Epithelial cell of alveolus of lung (primary cell): ENCODE measurements at places on chromosomes 2 and 18. TPM values are rescaled to one million over a fixed set of nuclear protein-coding genes. Genes with fewer than 3 reads are reported as not detected.

The SRBD1 gene
- 9.1 and 15.4 TPM in 2 replicates for total RNA-seq

The RNU2-63P gene
- total RNA-seq: not detected in 2 replicates

The WNT6 gene
- not detected in 2 replicates for total RNA-seq

The PSMD14 gene
- 40.3 and 99.2 TPM in 2 replicates for total RNA-seq

The INPP5D gene
- total RNA-seq: 0.65 and 1.0 TPM in 2 replicates

The ACMSD gene
- total RNA-seq: not detected in 2 replicates

The SPATA3 gene
- total RNA-seq: not detected in 2 replicates

The OSBPL6 gene
- total RNA-seq: 2.9 and 11.2 TPM in 2 replicates

The M1AP gene
- total RNA-seq: not detected in 2 replicates

The DSG4 gene
- total RNA-seq: not detected in 2 replicates

The MALL gene
- total RNA-seq: 1.6 and 6.2 TPM in 2 replicates

The DPP10 gene
- 2.6 TPM in 1 of 2 replicates, not detected in the other for total RNA-seq

The MLPH gene
- total RNA-seq: 9.6 and 47.4 TPM in 2 replicates

The RGPD3 gene
- total RNA-seq: under 0.01 and 0.13 TPM in 2 replicates

The OTOS gene
- total RNA-seq: not detected in 2 replicates

The RIT2 gene
- not detected in 2 replicates for total RNA-seq

The IL36RN gene
- not detected in 2 replicates for total RNA-seq

The MYL12A gene
- 359 and 754 TPM in 2 replicates for total RNA-seq

The ALLC gene
- total RNA-seq: not detected in 2 replicates

The CCDC74B gene
- total RNA-seq: 5.4 and 17.9 TPM in 2 replicates

The RFTN2 gene
- 4.5 and 11.9 TPM in 2 replicates for total RNA-seq

The ZNF892 gene
- total RNA-seq: 2.2 and 5.7 TPM in 2 replicates

The ASPRV1 gene
- total RNA-seq: 0.26 and 3.4 TPM in 2 replicates

The CRYGC gene
- total RNA-seq: not detected in 2 replicates

The KLHL30 gene
- 0.32 TPM in 1 of 2 replicates, not detected in the other for total RNA-seq

The KCMF1 gene
- 23.7 and 50.7 TPM in 2 replicates for total RNA-seq

The TMEM131 gene
- total RNA-seq: 14.2 and 20.4 TPM in 2 replicates

The COL5A2 gene
- 427 and 529 TPM in 2 replicates for total RNA-seq

The B3GNT7 gene
- total RNA-seq: 0.80 and 1.3 TPM in 2 replicates
